ENCODE measurements at places on chromosomes 2 and 18.

DNA sequence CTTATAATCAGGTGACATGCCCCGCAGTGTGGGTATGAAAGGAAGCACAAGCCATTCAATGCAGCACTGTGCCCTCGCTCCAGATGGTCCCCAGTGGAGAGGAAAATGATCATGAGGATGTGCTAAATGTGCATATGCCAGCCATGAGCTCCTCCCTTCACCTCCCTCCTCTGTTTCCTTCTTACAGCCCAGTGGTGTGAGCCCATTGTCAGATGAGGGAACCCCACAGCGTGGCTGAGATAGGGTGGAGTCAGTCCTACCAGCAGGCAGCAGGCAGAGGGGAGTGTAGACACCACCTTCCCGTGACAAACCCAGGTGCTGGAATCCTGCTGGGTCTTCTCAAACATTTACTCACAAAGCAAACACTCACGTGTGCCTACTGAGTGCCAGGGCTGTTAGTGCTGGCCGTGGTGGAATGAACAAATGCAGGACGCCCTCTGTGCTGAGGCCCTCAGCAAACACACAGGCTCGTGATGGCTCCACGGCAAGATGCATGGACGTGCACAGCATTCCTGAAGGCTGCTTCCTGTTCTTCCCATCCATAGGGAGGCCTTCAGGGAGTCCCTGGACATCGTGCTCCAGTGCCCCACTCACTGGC, 181.7 kb upstream of the TPO start:
- DNase-seq, result no peak

GRCh38 chr18:58310517-58310916, 266.5 kb downstream of the NEDD4L start:
- no peak for DNase-seq

- DNase-seq, result peak; percentile 17
These were observed 66.6 kb downstream of the CTIF start for GRCh38 chr18:48605408-48605845.

- no peak for DNase-seq
These were observed 34.6 kb downstream of the PREPL start for GRCh38 chr2:44326548-44327264.

GRCh38 chr18:67199993-67200617, 316.4 kb downstream of the DSEL start:
- DNase-seq, result peak; percentile 16

DNA sequence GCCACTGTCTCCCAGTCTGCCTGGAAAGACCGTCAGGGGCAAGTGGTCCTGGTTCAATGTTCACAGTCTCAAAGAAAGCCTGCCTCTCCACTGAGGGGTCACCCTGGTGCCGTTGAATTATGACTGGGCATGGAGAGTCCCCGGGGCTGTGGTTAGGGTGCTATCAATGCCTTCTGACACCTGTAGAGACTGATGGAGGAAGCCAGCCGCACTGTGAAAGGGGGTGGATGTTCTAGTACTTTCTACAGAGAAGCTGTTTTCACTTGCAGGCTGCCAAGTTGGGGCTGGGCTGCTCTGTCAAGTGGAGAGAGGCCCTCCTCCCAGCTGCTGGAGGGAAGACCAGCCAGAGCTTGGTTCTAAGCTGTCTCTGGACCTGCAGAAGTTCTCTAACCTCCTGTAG, 80.5 kb downstream of the BCL2L11 start:
- no peak for DNase-seq

GRCh38 chr18:76538846-76539245, 43.8 kb upstream of the ZNF516 start:
- no peak for DNase-seq

DNA sequence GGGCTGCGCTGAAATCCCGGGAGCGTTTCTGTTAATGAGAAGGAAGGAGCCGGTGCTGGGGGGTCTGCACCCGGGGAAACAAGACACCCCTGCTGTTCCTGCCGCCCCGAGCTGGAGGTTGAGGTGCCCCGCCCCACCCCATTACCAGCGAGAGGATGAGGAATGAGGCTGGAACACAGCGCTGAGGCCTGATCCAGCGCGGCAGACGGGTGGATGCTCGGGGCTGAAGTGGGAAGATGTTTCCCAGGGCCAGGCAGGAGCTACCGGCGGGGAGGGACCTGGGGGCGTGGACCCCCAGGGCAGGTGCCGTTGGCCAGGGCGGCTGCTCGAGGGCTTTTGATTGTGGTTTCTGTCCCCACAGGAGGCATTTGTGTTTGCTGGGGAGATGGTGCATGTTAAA, 134.3 kb upstream of the CTDP1 start:
- no peak for DNase-seq

DNA sequence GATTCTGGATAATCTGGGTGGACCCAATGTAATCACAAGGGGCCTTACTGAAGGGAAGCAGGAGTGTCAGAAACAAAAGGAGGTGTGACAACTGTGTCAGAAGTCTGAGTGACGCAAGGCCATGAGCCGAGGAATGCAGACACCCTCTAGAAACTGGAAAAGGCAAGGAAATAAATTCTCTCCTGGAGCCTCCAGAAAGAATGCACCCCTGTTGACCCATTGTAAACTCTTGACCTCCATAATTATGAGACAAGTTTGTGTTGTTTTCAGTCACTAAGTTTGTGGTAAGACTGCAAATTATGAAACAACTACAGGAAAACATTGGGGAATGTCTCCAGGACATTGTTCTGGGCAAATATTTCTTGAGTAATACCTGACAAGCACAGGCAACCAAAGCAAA, 47.3 kb upstream of the B3GNT7 start:
- no peak for DNase-seq

DNA sequence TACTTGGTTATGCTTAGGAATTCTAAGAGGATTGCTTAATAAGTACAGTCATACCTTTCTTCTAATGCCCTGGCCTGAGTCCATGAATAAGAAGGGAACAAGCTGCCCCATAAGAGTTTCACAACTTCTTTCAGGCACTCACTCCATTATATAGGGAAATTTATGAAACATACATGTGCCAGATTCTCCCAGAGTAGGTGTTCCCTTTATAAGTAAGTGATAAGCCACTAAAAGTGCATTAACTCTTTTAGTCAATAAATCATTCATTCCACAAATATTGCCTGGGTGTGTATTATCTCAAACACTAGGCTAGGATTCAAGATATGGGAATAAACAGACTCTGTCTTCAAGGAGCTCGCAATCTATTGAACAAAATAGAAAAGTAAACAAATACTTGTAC, 84.5 kb upstream of the RBBP8 start:
- DNase-seq, result no peak

DNA sequence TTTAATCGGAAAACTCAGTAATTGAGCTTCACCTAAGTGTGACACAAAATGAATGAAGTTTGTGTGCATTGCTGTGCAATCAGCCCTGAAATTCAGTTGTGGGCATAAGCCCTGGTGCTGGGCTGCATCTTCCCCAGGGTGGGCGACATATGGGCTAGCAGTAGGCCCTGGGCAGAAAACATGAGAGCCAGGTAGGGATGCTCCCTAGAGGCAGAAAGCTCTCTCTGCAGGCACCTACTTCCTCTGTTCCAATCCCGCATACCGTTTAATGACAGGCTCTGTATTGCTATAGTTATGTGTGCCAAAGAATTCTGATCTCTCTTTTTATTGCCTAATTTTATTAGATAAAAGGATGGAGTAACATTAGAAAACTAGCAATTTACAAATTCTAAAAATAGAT, 456.7 kb downstream of the NRXN1 start:
- no peak for DNase-seq

DNA sequence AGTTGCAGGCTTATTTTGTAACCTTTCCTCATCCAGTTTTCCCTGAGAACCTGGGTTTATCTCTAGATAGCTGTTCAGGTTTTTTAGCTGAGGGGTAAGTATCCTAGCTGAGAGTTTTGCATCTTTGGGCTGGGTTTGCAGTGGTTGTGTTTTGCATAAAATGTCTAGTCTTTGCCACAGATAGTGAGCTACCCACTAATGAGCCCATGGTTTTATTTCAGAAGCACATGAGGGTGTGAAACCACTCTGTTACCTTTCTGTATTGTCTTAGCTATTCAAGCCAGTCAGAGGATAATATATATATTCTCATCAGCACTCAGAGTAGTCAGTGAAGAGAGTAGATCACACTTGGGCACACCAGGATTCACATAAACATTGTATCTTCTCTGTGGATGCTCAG, 24.6 kb upstream of the TXNDC2 start:
- DNase-seq, result no peak

DNA sequence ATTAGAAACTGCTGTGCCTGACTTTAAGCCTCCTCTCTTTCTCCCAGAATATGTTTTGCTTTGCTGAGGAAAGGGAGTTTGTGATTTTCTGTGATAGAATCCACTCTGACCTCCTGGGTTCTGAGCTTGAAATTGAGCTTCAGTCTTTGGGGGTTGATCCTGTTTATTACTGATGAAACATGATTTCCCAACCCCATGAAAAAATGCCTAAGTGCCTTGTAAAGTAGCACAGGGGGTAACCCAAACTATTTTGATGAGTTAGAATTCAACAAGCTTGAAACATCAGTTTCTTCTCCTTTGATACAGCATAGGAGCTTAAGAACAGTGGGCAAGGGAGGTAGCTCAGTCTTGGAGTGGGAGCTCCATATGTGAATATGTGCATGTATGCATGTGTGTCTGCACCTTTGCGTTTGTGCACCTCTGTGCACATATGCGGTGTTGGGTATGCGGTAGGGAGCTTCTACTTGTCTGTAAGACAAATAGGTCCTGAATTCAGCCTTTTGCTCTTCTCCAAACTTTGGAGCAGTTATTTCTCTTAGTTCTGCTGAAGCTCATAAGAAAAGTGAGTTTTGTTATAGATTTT, 364.6 kb downstream of the OSR1 start:
- DNase-seq, result no peak

DNA sequence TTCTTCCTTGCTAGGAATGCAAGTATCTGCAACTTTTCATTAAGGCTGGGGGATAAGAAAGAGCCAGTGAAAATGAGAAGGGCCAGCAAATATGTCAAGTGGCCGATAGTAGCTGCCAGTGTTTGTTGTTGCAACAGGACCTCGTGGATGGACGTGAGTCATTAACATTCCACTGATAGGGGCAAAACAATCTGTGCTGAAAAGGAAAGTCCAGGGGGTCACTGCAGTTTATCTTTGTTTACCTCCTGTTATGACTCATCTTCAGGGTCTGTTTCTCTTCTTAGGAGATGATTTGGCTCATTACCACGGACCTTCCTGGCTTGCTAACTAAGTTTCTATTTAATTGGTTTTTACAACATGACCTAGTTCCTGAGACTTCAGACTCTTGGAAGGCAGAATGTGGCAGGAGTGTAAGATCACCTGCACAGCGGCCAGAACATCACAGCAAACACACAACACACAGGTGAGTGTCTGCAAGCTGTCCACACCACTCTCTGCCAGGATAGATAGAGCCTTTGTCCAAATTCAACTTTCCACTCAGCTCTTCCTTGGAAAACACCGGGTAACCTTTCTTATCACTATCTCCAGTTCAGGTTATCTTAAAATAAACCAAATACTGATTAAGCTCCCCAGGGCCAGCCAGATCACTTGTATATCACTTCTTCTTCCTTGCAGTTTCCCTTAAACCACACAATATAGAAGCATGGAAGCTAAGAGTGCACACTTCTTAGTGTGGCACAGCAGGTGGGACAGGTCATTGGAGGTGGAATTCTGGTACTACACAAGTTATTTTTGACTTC, 157.5 kb upstream of the LMAN1 start:
- DNase-seq, result no peak

GRCh38 chr2:37582481-37583220, 88.8 kb downstream of the CDC42EP3 start:
- DNase-seq, result no peak

DNA sequence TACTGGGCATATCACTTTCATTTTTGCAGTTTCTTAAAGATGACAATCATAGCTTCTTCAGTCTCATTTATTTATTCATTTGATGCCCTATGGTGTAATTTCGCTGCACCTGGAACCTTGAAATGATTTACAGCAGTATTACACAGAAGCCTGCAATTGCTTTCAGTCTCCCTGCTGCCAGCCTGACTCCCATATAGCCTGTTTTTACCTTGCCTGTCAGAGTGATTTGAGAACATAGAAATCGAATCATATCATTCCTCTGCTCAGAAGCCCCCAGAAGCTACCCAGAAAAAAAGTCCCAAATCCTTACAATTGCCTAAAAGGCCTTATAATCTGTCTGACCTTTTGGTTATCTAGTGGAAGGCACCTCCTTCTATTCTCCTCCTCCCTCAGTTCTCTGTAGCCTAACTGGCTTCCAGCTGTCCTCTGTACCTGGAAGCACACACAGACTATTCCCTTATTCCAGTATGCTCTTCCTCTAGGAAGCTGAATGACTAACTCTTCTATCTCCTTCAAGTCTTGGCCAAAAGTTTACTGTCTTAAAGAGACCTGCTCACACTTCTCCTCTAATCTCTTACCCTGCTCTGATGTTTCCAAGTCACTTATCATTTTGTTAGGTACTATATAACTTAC, 12.6 kb downstream of the SCN3A start:
- no peak for DNase-seq

GRCh38 chr2:120829633-120830025, 94.0 kb downstream of the GLI2 start:
- no peak for DNase-seq

DNA sequence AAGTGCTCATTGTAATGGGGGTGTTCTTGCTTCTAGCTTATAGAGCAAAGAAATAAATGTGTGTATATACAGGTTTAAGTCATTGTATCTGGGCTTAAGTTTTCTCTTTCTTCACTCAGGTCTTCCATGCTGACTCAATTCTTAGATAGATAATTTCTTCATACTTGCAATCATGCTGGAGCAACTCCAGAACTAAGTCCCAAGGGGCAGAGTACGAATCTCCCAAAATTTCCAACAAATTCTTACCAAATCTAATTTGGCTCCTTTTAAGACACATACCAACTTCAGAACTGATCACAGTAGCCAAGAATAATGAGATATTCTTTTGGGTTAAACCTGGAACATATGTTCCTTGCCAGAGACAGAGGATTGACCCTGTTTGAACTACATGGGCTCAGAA, 4.3 kb upstream of the SPAG16 start:
- DNase-seq, result no peak

DNA sequence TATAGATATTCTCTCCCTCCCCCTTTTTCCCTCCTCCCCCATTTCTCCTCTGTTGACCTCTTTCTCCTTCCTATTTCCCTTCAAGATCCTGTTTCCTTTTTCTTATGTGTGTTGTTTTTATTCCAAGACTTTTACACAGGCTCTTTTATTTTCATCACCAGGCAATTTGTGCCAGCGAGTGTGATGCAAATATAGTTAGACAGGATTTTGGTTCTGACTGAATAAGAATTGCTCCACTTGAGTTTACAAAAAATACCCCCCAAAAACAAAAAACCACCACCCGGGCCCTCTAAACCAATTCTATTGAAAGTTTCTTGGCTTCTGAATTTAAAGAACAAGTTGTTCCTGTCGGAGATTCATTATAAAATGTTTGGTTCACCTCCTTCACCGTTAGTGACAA, 50.9 kb upstream of the MAPK4 start:
- DNase-seq, result no peak
